Activated CD8-positive, alpha-beta memory T cell treated with anti-CD3 and anti-CD28 coated beads for 48 hours (primary cell): ENCODE measurements at places on chromosomes 5 and 9.

GRCh38 chr9:116020801-116021200 lies 132.8 kb upstream of the PAPPA start:
- no peak for DNase-seq

- no peak for DNase-seq
Measured at GRCh38 chr9:26234865-26235264, 556.6 kb upstream of the TUSC1 start.

GRCh38 chr9:95383845-95384244 lies 66.3 kb upstream of the FANCC start:
- DNase-seq: no peak

DNA sequence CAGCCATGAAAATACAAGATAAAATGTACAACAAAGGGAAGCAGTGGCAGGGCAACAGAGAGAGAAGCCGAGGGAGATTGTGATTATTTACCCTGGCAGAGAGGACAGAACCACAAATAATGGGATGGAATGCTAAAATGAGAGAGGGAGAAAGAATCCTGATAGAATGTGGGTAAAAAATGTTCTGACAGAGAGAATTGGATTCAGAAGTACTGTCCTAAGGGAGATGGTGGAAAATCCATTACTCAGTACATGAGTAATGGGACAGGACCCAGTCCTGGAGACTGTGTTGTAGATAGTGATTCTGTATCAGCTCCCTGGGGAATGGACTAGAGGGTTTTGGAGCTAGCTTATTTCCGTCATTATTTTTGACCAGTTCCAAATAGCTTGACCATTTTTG lies 831.5 kb downstream of the MAT2B start:
- DNase-seq: no peak

DNA sequence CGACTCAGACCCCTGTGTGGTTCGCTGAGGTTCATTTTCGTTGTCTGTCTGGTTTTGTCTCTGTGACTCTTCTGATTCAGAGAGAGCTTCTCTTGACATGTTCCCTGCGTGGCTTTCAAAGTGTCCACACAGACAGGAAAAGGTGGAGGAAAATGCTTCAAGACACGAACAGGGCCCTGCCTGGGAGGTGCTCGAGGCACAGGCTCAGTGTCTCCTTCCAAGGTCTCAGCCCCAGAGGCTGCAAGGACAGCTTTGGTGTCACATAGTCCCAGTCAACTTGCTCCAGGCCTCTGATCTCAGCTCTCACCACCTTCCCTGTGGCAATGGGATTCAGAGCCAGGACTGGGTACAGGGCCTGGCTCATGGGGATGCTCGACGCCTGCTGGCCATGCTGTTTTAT lies 51.6 kb upstream of the SARDH start:
- DNase-seq: no peak

GRCh38 chr9:130043654-130044623 lies 950 bp upstream of the FNBP1 start:
- no peak for DNase-seq

DNA sequence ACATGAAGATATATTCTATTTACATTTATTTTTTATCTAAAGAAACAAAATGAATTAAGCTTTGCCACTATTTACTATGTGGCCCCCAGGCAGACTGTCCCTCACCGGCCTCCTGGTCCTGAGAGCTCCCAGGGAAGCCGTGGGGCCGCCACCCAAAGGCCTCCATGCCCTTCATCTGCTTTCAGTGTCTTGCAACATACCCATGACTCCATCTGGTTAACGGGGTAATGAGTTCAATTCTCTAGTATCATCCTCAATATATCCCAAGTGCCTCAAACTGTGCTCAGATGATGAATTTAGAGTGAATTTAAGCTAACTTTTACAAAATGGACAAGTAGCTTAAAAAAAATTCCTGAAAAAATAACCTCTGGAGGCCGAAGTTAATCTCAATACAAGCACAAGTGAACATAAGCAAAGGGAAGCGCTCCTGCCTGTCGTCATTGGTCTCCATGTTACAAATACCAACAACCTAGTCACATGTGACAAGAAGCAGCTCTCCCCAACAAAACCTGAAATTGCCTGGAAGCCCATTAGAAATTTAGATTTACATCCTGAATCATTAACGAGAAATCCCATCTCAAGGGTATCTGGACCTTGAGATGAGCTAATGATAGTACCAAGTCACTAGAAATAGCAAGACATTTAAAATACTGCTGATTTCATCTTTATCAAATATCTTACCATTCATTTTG lies 26.1 kb downstream of the DAP start:
- DNase-seq: no peak

DNA sequence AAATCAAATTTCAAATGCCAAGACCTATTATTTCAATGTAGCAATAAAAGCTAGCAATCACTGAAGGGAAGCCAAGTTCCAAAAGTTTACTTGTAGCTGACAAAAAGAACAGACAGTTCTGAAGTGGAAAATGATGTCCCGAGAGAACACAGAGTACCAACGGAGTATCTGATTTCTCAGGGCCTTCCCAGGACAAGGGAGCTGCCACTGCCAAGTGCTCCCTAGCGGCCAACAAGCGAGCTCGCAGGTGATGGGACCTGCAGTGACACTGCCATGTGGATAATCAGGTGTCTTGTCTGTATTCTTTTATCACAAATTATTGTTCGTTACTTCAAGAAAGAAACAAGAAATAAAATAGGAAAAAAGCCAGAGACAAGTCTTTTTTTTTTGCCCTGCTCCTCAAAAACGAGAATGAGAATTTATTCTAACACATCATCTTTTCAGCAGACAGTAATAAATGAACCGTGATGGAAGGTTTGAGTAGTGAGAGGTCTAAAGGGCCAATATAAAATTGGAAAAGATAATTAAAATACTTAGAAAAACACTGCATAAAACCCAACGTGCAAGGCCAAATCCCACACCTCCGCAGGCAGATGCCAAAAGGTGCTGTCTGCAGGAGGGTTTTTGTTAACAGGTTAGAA lies 159.4 kb downstream of the MYO10 start:
- DNase-seq: no peak

DNA sequence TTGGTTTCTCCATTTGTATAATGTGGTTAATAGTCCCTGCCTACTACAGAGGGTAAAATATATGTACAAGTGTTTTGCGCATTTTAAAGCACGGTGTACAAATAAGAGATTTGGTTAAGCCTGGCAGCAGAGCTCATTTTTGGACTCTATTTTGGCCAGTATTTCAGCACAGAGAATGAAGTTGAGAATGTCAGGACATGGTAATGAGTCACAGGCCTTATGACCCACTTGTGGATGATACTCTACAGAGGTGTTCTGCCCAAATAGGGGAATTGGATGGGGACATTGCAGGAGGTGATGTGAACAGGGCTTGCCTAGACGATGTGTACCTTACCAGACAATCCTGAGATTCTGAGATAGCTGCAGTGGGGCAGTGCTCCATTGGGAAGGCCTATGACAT lies 50.6 kb downstream of the MELK start:
- DNase-seq: no peak

- DNase-seq: no peak
Measured at GRCh38 chr5:136000932-136001331, 27.9 kb upstream of the TGFBI start.

GRCh38 chr9:2120926-2121689 lies 106.0 kb downstream of the SMARCA2 start:
- DNase-seq: no peak

GRCh38 chr5:67799732-67800234 lies 415.8 kb upstream of the PIK3R1 start:
- no peak for DNase-seq

- DNase-seq: no peak
Measured at GRCh38 chr5:173940269-173940668, 48.7 kb upstream of the C5orf47 start.

DNA sequence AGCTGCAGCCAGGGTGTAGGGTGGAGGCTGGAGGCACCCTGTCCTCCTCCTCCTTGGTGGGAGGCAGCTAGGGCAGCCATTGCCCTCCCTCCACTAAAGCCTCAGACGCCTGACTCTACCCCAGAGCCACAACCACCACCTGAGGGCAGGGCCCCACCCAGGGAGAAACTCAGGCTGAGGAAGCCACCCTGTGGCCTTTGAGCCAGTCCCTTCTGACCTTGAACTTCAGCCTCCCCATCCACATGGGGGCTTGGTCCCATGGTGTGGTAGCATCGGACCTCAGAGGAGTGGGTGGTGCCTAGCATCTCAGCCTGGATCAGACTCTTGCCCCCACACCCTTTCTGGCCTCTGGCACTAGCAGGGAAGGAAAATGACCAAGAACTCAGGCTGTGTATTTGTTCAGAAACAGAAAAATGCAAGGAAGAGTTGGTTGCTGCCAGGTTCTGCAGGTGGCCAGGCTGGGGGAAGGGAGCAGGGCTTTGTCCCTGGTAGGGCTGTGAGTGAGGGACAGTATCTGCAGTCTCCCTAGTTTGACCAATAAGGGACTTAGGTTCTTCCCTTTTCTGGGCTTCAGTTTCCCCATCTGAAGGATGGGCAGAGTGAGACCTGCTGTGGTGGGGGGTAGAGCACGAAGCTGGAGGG lies 3.2 kb downstream of the DAB2IP start:
- DNase-seq: no peak

DNA sequence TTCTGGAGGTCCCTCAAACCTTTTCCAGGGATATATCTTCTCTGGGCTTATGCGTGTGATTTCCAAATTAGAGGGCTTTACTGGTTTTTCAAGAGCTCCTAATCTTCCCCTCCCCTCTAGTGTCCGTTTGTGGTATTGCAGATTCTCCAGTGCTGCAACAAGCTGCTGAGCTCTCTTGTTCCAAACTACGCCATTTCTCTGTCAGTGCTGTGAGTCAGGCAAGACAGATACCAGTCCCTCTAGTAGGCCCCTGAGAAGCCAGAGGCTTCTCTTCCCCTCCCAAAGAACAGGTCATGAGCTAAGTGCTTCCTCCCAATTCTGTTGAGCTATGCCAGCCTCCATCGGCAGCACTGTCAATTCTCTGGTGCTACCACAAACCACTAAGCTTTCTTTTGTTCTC lies 149.5 kb downstream of the FANCC start:
- DNase-seq: no peak

DNA sequence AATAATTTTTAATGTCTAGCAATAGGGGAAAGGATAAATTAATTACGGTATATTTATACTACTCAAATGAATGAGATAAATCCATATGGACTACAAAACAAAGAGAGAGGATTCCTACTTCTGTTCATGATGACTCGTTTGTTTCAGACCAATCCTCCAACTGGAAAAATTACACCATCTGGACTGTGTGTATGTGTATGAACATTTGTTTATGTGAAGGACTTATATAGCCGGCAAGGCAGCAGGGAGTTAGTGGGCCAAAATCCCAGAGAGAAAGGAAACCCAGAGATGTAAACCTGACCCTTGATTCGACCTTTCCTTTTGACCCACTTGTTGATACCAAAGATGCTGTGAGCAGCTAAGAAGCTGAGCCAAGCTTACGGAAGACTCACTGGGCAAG lies 20.1 kb downstream of the PDE6A start:
- DNase-seq: no peak

DNA sequence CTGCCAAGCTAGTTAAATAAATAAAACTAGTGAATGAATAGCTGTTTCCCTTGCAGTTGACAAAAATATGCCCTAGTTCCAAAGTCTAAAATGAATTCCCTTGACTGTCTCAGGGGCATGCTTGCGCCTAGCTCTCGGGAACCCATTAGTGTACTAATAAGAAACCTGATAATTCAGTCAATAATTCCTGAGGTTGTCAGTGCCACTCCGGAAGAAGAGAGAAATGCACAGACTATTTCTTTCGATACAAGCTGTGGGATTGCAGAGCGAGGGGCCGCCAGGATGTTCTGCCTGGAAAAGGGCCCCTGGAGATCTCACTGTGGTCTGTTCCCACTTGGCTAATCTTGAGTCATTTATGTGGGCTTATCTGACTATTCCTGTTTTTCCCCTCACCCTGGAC lies 56.4 kb upstream of the LARP1 start:
- DNase-seq: no peak

GRCh38 chr5:4348423-4348822 lies 752.8 kb downstream of the IRX1 start:
- no peak for DNase-seq

- DNase-seq: no peak
Measured at GRCh38 chr5:150765011-150765798, 6.4 kb upstream of the DCTN4 start.

DNA sequence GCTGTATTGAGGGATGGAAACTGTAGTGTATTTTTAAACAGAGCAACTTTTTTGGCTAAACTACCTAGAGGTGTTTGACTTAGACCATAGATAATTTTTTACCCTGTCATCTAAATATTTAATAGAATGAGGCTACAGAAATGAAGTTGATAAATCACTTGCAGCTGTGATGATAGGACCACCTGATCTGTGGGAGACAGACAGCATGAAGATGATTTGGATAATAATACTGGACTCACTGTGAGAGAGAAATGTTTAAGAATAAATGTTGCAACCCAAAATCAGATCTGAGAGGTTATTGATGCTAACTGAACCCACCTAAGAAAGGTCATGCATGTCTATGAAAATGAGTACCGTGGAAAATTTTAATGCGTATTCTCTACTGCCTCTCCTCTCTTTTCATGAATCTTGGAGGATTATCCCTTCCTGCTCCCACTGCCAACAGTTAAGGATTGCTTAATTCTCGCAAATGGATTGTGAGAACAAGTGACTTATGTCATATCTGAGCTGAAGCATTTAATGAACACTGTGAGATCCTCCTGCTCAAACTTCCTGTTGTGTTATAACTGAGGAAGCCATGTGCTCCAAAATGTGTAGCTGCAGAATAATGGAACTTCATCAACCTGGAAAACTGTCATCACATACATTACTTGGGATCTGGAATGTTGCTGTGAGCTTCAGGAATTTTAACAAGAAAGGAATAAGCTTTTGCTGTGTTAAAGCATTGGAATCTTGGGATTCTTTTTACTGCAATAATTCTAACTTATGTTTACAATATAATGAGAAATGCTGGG lies 617.9 kb upstream of the CDH18 start:
- DNase-seq: no peak

GRCh38 chr5:133938929-133939328 lies 29.5 kb downstream of the C5orf15 start:
- no peak for DNase-seq

DNA sequence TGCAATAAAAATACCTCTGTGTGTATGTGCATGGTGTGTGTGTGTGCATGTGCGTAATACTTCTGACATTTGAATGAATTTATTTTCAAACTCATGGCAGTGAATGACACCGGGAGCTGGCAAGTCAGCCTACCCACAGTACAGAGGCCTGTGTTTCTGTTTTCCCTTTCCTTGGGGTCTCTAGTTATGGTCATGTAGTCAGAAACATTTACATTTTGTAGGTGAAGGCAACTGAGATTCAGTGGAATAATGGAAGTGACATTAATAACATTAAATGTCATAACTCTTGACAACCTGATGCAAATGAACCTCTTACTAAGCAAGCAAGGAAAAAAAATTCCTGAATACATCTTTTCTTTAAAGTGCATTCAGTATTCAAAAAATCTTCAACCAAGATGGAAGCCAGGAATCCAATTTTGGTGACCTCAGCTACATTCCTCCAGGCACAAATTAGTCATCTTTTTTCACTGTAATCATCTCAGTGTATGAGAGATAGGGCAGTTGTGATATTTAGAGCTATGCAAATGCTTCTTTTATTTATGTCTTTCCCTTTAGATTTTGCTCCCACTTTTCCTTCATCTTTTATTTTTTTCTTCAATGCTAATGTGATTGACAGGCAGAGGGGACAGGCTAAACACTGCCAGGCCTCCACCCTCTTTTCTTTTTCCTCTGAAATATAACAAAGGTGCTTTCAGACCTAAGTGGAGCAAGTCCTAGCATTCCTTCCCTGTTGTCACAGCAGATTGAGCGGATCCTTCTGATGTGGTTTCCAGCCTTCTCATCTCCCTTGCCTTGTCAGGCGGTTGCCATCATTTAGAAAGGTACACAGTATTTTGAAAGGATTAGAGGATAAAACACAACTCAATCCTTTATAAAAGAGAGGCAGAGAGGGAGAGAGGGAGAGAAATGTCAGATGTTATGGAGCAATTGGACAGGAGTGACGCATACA lies 569.8 kb upstream of the ADAMTS16 start:
- no peak for DNase-seq
